ENCODE measurements at places on chromosomes 12 and 14. TPM values are rescaled to one million over a fixed set of nuclear protein-coding genes. Genes with fewer than 3 reads are reported as not detected.

OVCH1 gene
- under 0.01 TPM for total RNA-seq

VPS33A gene
- 19.0 TPM for total RNA-seq

ATF7IP gene
- total RNA-seq, result 23.8 TPM

SERPINA9 gene
- total RNA-seq, result not detected

CDC42BPB gene
- total RNA-seq, result 122 TPM

AQP2 gene
- total RNA-seq, result not detected

TEP1 gene
- 17.7 TPM for total RNA-seq

TMEM253 gene
- total RNA-seq, result not detected

SLC39A9 gene
- 114 TPM for total RNA-seq

NUAK1 gene
- 82.8 TPM for total RNA-seq

FGF6 gene
- total RNA-seq, result not detected

GMPR2 gene
- total RNA-seq, result 76.7 TPM

DDIT3 gene
- 56.7 TPM for total RNA-seq

NTS gene
- under 0.01 TPM for total RNA-seq

Data from fibroblast of villous mesenchyme (primary cell).